ENCODE measurements at places on chromosomes 7 and 10.

DNA sequence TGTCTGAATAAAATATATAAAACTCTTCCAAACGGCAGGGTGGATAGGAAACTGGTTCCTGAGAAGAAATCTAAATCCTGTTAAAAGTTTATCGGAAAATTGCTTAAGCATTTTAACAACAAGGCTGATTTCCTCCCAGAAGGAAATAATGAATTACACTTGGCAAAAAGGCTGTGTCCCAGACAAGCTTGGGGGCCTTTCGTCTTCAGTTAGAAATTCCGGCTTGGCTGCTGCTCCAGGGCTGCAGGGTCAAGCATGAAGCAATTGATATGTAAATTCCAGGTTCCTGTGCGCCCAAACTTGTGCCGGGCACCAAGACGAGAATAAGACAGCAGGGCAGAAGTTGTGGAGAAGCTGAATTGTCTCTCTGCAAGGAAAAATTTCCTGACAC lies 38.0 kb upstream of the LBX1 start:
- DNase-seq, result no peak

- no peak for DNase-seq
These were observed 216.0 kb downstream of the RPS24 start for GRCh38 chr10:78249690-78250089.

GRCh38 chr10:115665549-115665948 lies 572.4 kb downstream of the ATRNL1 start:
- DNase-seq, result no peak

GRCh38 chr10:59870152-59870551 lies 36.2 kb downstream of the CCDC6 start:
- no peak for DNase-seq

- no peak for DNase-seq
These were observed 21.8 kb upstream of the DUSP5 start for GRCh38 chr10:110475722-110476515.

DNA sequence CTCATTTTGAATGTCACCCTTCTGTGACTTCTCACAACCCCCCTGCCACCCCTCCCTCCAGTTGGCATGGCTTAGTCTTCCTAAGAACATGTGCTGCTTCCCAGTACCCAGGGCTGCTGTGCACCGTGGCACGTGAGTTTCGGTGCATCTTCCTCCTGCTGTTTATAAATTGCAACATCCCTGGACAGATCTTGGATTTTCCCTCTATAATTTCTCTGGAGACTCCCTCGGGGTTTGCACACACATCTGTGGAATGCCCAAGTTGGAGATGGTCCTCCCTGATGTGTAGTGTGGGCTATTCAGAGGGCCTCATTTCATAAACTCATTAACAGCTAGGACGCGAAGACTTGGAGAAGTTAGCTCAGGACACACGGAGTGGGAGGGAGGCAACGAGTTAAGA lies 52.9 kb downstream of the IKZF1 start:
- DNase-seq, result no peak
